ENCODE measurements at places on chromosomes 7 and 10.

DNA sequence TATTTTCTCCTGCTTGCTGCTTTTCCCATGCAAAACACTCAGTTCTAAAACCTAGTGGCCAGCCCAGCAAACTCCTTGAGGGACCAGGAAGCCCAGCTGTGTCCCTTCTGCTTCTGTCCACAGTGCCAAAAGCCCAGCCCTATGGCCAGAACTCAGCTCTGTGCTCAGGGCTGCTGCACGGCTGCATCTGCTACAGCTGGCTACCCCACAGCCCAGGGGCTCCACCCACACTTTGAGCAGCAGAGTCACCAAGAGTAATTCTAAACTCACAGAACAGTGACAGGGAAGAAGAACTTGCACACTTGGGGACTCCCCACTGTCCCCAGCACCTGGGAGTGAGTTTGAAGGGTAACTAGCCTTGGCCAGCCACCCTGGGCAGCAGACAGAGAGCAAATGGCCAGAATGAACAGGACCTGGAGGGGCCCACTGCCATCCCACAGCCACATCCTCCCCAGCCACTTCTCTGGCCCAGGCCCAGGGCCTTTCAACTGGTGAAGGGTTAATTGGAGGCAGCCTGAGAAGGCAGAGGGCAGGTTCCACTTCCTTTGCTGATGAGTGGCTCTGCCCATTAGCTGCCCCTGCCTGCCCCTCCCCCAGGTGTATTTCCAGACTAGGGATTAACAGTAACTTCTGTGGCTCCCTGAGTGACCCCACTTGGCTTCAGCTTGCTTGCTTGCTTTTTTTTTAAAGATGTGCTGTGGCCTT lies 28.1 kb upstream of the TRIM8 start:
- DNase-seq, result peak; percentile 52

GRCh38 chr10:14345262-14345661 lies 14.5 kb upstream of the FRMD4A start:
- no peak for DNase-seq

- no peak for DNase-seq
Observed at GRCh38 chr10:76333796-76334195, 902.4 kb downstream of the LRMDA start.

DNA sequence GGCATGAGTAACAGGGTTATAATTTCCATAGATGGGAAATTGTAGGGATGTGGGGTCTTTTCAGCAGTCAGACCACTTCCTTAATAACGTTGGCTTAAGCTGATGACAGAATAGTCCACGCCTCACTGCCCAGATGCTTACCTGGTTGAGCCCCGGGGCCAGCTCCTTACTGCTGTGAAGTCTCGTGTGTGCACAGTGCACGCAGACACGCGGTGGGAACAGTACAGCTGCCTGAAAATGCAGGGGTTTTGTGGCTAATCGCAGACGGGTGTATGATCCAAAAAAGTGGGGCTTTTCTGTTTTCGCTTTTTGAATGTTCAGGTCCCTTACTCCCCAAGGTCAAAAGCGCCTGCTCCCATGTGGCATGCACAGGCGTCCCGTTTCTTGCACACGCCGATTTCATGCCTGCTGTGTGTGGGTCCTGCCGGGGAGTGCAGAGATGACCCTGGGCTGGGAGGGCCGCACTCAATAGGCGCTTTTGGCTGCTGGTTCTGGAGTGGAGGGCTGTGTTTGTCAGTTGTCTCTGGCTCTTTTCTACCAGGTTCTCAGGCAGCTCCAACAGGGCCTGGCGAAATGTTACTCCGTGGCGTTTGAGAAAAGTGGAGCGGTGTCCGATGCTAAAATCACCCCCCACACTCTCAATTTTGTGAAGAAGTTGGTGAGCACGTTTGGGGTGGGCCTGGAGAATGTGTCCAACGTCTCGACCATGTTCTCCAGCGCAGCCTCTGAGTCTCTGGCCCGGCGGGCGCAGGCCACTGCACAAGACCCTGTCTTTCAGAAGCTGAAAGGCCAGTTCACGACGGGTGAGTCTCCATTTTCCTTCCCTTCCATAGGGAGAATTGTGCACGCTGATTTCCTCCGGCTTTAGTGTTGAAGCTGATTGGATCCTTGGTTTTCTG lies 116.0 kb downstream of the TRRAP start:
- DNase-seq, result no peak

GRCh38 chr10:78433766-78434535 lies 400.3 kb downstream of the RPS24 start:
- no peak for DNase-seq

GRCh38 chr7:13257661-13258060 lies 570.2 kb downstream of the ARL4A start:
- no peak for DNase-seq

DNA sequence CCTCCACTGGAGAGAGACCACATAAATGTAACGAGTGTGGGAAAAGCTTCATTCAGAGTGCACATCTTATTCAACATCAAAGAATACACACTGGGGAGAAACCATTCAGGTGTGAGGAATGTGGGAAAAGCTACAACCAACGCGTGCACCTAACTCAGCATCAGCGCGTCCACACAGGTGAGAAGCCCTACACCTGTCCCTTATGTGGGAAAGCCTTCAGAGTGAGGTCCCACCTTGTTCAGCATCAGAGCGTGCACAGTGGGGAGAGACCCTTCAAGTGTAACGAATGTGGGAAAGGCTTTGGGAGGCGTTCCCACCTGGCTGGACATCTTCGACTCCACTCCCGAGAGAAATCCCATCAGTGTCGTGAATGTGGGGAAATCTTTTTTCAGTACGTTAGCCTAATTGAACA lies 20.6 kb downstream of the FAM200A start:
- DNase-seq, result no peak
